ENCODE measurements at places on chromosomes 4 and X.

DNA sequence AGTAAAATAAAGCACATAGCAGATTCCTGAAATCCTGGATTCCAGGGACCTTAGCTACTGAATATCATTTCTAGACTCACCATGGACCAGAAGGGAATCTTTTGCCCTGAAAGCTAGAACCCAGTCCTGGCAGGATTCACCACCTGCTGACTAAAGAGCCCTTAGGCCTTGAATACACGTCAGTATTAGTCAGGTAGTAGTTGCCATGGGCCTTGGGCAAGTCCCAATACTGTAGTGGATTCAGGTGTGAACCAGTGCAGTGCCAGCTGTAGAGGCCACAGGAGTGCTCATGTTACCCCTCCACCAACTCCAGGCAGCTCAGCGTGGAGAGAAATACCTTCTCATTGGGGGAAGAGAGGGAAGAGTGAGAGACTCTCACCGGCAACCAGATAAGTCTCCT, 64.1 kb upstream of the UBQLN2 start:
- no peak for DNase-seq

DNA sequence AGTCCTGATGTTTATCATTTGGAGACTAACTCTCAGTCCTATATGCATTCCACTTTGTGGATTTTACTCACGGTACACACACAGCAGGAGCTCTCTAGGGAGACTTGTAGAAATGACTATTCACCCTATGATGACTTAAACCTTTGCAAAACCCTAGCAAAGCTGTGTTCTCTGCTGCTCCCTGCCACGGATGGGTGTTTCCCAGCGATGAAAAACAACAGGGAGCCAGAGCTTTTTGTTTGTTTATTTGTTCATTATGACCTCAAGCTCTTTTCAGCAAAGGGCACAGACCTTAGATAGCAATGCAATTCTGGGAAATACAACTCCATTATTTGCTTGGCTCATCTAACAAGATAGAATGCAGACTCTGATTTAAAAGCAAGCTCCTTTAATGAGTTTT, 156.6 kb downstream of the GRIA3 start:
- DNase-seq, result no peak

- no peak for DNase-seq
Observed at GRCh38 chr4:102598762-102599374, 97.7 kb downstream of the NFKB1 start.

DNA sequence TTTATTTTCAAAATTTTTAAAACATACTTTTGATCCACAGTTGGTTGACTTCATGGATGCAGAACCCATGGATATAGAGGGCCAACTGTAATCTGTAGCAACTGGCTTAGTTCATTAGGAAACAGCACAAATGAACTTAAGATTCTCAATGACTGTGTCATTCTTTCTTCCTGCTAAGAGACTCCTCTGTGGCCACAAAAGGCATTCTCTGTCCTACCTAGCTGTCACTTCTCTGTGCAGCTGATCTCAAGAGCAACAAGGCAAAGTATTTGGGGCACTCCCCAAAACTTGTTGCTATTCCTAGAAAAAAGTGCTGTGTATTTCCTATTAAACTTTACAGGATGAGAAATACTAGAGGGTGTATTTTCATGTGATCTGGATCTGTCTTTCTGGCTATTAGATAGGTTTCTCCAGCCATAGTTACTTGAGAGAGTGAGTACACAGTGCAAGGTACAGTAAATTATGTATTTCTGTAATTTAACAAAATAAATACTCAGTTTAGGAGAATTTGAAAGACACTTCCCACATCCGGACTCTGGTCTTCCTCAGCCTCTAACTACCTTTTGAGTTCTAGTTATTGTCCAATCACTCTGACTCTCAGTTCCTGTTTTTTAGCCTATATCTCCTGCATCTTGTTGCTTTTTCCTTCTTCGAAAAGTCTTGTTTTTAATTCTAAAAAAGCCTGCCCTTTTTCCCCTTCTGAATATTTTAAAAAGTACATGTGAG, 21.8 kb downstream of the TLR2 start:
- no peak for DNase-seq

- DNase-seq, result no peak
Observed at GRCh38 chr4:173485164-173485563, 44.9 kb downstream of the HAND2 start.

DNA sequence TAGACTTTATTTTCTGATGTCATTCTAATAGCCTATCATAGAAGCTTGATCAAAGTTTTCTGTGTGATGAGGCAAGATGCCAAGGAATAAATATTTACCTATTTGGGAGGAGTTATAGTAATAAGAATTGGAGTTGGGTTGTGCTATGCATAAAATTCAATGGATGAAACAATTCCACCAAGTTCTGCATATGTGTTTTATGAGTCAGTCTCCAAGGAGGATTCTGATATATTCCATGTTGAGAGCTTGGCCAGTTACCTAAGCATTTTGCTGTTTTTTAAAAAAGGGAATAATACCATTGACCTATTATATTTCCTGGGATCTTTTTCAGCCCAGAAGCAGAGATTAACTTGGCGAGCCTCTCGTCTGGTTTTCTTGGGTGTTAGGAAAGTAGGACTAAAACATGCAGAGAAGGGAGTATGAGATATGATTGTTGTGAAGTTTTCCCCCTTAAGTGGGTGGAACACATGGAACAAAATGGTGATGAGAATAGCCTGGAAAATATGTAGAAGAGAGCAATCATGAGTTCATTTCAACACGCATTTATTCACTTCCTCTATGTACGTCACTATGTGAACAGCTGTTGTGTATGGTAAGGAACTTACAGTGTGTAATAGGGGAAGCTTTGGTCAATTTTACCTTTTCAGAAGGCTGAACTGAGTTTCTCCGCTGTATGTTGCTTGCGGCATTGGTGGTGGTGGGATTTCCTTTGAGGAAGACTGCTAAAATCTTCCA, 39.2 kb downstream of the POLA1 start:
- DNase-seq, result no peak

DNA sequence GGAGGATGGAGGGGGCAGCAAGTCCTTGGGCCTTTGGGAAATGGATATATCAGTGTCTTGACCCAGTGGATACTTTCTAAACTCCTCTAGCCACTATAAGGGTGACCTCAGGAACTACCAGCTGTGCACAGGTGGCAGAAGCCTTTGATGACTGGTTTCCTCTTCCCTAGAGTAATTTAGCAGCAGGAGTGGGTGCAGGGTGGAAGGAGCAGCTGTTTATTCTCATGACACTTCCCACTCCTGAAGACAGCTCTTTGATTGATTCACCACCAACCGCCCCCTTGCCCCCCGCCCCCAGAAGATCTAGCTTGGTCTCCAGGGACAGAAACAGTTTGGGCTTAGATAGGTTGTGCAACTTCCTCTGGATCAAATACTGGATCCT, 63.0 kb downstream of the GPC3 start:
- DNase-seq, result no peak

DNA sequence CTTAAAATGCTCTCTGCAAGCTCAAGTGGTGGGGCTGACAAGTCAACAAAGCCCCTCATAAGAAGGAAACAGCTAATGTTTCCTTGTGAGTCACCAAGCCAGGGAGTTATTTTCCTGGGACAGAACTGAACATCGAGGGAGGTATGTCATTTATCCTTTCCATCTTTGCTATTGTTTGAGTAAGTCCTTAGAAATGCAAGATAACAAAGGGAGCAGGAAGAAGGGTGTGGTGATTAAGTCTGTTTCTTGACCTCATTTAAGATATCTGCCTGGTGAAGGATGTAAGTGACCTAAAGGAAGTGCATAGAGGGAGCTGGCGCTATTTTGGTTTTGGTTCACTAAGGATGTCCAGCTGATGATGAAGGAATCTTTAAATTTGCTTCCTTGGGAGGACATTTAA, 39.9 kb downstream of the ATG4A start:
- DNase-seq, result no peak

GRCh38 chr4:122787940-122788339, 38.7 kb upstream of the FGF2 start:
- DNase-seq, result no peak

- no peak for DNase-seq
Observed at GRCh38 chr4:43835869-43836268, 612.7 kb downstream of the KCTD8 start.

GRCh38 chrX:152177497-152178269, 39.3 kb upstream of the MAGEA10 start:
- DNase-seq, result no peak

DNA sequence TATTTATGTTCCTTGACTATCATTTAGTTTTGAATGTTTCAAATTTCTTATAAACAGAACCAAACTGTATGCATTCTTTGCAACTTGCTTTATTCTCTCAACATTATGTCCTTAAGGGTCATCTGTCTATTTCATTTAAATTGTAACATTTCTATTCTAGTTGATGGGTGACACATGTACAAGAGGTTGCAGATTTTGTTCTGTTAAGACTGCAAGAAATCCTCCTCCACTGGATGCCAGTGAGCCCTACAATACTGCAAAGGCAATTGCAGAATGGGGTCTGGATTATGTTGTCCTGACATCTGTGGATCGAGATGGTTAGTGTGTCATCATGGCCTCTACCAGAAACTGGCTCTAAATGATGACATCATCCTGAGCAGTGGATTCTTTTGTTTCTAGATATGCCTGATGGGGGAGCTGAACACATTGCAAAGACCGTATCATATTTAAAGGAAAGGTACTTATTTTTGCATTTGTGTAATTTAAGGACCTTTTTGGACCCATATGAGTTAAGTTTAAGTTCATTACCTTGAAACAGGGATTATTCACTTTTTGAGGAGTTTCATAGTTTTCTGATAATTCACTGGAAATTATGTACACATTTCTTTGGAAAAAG, 6.1 kb downstream of the LIAS start:
- no peak for DNase-seq

- DNase-seq, result no peak
Observed at GRCh38 chr4:14726877-14727361, 275.4 kb upstream of the CPEB2 start.

DNA sequence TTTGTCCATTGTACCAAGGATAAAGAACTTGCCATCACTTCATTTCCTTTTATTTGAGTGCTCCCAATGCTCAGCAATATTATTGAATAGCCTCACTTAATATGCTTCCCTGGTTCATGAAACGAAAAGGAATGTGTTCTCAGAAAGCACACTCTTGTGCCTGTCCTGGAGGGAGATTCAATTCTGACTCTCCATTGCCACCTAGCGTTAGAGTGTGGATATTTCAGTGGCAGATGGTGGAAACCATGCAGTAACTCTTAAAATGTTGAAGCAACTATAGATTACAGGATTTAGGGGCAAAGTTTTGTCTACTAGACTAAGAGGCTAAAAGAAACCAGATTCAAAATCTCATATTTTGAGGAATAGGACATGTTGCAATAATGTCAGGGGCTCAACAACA, 36.0 kb downstream of the GAB3 start:
- DNase-seq, result no peak

- no peak for DNase-seq
Observed at GRCh38 chr4:185839194-185839712, 27.3 kb upstream of the SORBS2 start.

DNA sequence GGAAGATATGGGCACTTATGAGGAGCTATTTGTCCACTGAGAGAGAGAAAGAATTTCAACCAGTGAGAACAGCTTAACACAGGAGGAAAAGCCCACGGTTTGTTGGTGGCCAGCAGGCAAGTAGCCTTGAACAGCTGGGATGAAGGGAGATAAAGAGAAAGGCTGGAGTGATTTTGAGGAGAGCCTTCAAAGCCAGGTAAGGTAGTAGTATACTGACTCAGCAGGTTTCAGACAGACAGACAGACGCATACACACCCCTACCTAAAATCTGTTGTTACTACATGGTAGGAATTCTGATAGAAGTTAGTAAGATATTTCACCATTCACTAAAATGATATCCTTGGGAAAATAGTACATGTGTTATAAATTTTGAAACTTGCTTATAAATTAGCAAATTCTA, 60.5 kb downstream of the SEC24D start:
- no peak for DNase-seq

DNA sequence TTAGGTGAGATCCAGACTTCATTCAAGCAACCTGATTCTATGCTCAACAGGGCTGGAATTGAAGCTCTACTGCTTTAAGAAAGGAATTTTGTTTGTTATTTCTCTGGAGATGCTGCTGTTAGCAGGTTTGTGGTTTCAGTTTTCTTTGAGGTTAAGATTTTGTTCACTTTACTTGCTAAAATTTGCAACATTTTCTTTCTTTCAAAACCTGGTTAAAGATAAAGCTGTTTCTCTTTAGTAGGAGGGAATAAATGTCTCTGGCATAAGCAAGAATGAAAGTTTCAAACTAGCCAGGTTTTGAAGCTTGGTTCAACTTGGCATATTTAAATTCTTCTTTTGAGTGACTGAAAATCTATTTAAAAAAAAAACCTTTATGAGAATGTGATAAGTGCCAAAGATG, 660.6 kb upstream of the NR3C2 start:
- no peak for DNase-seq

DNA sequence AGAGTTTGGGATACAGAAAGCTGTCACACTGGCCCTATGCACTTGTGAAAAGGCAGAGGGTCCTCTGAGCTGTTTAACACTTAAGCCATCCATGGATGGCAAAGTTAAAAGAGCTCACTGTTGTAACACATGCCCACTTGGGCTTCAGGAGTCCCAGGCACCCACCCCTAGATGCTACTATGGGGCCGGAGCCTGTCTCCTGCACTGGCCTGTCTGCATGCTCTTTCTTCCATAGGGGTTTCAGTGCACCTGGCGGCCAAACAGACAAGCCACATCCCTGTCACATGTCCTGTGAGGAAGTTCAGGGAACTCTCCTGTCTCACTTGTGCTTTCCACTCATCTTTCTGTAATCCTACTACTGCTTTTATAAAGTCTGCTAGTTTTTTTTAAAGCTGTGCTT, 2586.0 kb downstream of the PCDH7 start:
- no peak for DNase-seq

DNA sequence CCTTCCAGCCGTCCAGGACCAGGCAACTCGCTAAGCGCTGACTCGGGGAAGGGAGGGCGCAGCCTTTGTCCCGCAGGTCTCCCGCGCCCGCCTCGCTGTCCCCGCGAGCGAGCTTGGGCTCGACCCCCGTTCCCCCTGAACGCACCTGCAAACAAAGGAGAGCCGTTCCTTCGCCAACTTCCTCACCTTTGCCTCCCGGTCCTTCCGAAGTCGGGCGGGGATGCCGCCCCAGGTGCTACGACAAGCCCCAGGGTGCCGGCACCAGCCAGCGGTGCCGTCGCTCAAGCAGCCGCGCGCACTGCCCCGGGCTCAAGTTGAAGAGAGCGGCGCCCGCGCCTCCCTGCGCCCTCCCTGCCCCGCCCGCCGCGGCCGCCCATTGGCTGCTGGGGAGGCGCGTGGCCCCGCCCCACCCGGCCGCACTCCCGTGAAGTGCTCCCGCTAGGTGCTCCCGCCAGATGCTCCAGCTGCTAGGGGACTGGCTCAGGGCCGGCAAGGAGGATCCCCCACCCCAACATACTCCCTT, 107.1 kb downstream of the NSUN7 start:
- peak; percentile 17 for DNase-seq

DNA sequence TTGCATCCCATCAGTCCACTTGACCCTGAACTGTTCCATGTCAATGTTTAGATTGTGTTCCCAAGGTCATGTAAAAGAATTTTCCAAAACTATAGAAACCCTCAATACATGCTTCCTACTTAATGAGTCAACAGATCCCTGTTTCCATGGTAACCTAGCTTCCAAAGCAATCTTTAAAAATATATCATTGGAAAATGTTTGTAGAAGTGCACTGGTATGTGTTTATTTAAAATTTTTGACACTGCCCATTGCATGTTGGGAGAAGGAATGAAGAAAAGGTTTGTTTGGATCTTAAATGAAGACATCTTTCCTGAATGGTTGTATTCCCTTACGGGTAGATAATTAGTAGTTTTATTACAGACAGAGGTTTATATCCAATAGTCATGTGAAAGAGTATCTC, 345.3 kb downstream of the GABRG1 start:
- DNase-seq, result no peak

GRCh38 chrX:18129690-18130089, 91.0 kb downstream of the BEND2 start:
- DNase-seq, result no peak
